ENCODE measurements at places on chromosomes 13 and 19. TPM values are rescaled to one million over a fixed set of nuclear protein-coding genes. Genes with fewer than 3 reads are reported as not detected.

Gene IGFL3
- total RNA-seq, result 0.88 TPM

Gene SYCN
- not detected for total RNA-seq

Gene NLRP9
- total RNA-seq, result not detected

Gene ATP1A3
- 0.33 TPM for total RNA-seq

Gene ZNF793
- 3.0 TPM for total RNA-seq

Gene KLK1
- total RNA-seq, result 1.3 TPM

Gene EEF1AKMT1
- 12.8 TPM for total RNA-seq

Gene ZNF583
- total RNA-seq, result 2.5 TPM

Gene SYNE4
- 2.9 TPM for total RNA-seq

Gene CEACAM20
- total RNA-seq, result not detected

Measured in airway epithelial cell (primary cell).